ENCODE measurements at places on chromosomes 11 and 22.

GRCh38 chr11:116348226-116348625, 424.6 kb downstream of the BUD13 start:
- no peak for DNase-seq

- DNase-seq, result no peak
Observed at GRCh38 chr11:32466279-32466915, 31.1 kb upstream of the WT1 start.

DNA sequence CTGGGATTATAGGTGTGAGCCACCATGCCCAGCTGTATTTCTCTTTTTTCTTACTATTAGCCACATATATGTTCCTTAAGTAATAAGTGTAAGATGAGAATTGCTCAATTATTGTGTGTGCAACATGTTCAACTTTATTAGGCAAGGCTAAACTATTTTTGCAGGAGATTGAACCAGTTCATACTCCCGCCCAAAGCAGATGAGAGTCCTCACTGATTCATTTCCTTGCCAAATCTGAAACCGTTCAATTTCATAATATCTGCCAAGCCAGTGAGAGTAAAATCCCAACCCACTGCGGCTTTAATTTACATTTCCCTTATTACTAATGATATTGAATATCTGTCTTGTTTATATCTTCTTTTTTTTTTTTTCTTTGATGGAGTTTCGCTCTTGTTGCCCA, 48.4 kb downstream of the KCNJ4 start:
- no peak for DNase-seq

DNA sequence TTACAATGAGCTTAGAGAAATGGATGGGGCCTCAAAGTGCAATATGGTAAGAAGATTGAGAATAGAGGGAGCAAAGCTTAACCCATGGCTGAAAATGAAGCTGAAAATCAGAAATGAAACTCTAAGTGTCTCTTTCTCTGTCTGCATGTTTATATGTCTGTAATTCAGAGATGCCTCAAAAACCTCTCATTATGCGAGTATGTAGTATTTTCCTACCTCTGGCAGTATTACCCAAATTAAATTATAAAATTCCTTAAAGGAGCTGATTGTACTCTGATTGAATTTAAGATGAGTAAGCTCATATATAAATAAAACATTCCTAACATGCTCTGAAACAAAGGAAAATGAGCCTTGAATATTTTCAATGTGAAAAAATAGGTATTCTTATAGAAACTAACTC, 39.8 kb upstream of the PRSS23 start:
- no peak for DNase-seq

GRCh38 chr11:111694851-111695250, 71.3 kb downstream of the PPP2R1B start:
- DNase-seq, result no peak
